ENCODE measurements at places on chromosomes 5 and 9.

GRCh38 chr9:124349675-124350493 is 65.4 kb downstream of the PSMB7 start:
- DNase-seq: no peak

GRCh38 chr5:156914371-156914737 is 48.7 kb downstream of the TIMD4 start:
- DNase-seq: no peak

GRCh38 chr9:137502008-137502911 is 43.1 kb upstream of the NSMF start:
- no peak for DNase-seq

DNA sequence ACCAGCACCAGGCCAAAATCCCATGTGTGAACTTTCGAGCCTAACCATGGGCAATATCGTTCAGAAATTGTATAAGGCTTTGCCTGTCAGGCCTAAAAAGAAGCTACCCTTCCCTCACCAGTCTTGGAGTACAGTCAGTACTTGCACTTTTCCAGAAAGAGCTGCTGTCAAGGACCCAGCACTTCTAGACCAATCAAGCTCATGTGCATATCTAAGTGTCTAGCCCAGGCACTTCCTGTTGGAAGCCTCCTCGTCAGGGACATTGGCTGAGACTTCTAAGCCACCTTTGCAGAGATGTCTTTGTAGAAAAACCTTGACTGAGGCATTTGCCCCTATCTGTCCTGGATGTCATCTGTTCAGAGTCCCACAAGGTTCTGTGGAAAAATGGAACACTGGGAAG is 1930.5 kb downstream of the EFNA5 start:
- no peak for DNase-seq

DNA sequence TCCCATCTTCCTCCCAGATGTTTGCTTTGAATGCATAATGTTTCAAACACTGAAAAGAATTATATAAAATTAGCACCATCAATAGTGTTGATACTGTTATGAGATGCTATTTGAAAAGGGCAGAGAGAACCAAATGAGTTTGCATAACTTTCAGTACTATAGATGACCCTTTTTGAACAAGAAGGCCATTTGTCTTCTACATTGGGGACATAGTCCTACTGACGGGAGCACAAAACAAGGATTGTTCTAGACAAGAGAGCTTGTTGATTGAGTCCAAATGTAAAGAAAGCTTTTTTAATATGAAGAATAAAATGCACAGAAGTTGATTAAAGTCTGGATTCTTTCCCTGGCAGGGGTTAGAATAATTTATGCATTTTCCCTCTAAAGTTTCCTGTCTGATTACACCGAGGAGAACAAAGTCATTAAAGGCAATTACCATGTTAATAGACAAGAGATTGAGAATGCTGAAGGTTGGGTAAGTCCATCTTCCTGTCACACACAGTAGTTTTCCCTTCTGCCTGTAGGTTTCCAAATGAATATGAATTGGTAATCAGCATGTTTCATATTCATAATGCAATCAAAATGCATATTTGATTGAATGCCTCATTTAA is 32.8 kb upstream of the ADCY2 start:
- DNase-seq: no peak

GRCh38 chr5:61048534-61048933 is 103.5 kb downstream of the NDUFAF2 start:
- DNase-seq: no peak

DNA sequence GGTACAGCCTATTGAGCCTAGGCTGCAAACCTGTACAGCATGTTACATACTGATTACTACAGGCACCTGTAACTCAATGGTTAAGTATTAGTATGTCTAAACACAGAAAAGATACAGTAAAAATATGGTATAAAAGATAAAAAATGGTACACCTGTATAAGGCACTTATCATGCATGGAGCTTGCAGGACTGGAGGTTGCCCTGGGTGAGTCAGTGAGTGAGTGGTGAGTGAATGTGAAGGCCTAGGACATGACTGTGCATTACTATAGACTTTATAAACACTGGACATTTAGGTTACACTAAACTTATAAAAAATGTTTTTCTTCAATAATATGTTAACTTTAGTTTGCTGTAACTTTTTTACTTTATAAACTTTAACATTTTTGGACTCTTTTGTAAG is 171.3 kb downstream of the SLC28A3 start:
- DNase-seq: no peak

DNA sequence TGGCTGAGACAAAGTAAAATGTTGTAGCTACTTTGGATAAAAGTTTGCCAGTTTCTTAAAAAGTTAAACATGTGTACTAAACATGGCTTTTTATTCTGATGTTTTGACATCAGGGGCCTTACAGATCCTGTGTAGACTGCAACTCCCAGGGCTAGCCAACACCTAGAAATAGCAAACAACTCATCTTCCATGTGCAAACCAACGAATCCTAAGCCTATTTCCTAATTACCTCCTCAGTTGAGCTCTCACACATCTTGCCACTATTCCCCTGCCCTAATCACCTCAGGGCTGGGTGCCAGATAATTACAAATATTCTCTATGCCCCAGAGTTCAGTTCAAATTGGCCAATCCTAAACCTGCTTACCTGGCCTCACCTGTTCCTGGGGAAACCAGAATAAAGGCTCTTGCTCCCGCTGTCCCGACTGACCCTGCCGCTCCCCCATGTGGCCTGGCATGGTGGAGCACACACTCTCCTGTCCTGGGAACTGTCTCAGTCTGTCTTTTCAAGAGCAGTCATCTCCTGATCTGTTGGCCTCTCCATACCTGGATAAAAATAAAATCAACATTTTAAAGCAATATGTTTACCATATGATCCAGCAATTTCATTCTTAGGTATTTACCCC is 37.1 kb upstream of the FAM169A start:
- DNase-seq: no peak

GRCh38 chr9:22031655-22032411 is 22.7 kb upstream of the CDKN2B start:
- peak; percentile 34 for DNase-seq

GRCh38 chr9:107612136-107612535 is 122.6 kb upstream of the KLF4 start:
- DNase-seq: peak; percentile 93

- no peak for DNase-seq
These were observed 5.4 kb downstream of the SLC6A19 start for GRCh38 chr5:1206521-1207412.

GRCh38 chr5:38462976-38463633 is 93.3 kb downstream of the LIFR start:
- no peak for DNase-seq

GRCh38 chr9:93968451-93969327 is 13.5 kb upstream of the BARX1 start:
- DNase-seq: no peak

DNA sequence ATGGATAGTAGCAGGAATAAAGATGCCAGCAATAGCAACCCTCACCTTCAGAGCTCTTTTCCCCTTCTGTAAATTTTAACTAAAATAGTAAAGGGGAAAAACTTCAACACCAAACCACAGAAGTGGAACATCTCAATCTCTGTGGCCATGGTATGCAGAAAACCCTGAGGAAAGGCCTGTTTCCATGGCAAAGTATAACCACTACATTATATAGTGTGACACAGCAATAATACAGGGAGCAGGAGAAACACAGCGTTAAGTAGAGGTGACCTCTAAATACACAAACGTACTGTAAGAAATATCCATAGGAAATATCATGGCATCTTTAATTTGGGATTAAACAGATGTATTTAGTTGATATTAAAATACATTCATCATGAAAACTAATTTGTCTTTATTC is 106.4 kb downstream of the SLC24A2 start:
- DNase-seq: no peak

DNA sequence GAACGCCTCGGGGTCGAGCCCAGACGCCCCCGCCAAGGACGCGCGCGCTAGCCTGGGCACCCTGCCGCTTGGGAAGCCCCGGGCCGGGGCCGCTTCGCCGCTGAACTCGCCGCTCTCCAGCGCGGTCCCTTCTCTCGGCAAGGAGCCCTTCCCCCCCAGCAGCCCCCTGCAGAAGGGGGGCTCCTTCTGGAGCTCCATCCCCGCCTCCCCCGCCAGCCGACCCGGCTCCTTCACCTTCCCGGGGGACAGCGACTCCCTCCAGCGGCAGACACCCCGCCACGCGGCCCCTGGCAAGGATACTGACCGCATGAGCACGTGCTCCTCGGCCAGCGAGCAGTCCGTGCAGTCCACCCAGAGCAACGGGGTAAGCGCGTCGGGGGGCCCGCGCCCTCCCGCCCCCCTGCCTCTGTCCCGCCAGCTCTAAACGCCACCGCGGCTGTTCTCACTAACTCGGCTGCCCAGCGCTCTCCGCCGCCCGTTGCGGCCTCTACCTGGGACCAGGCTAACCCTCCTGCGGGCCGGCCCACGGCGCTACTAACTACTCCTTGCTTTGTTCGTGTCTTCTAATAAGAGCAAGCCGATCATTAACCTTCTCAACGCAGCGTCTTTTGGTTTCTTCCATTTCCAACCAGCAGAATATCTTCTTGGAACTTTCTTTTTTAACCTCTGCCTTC is 93.6 kb upstream of the OTULINL start:
- DNase-seq: no peak

DNA sequence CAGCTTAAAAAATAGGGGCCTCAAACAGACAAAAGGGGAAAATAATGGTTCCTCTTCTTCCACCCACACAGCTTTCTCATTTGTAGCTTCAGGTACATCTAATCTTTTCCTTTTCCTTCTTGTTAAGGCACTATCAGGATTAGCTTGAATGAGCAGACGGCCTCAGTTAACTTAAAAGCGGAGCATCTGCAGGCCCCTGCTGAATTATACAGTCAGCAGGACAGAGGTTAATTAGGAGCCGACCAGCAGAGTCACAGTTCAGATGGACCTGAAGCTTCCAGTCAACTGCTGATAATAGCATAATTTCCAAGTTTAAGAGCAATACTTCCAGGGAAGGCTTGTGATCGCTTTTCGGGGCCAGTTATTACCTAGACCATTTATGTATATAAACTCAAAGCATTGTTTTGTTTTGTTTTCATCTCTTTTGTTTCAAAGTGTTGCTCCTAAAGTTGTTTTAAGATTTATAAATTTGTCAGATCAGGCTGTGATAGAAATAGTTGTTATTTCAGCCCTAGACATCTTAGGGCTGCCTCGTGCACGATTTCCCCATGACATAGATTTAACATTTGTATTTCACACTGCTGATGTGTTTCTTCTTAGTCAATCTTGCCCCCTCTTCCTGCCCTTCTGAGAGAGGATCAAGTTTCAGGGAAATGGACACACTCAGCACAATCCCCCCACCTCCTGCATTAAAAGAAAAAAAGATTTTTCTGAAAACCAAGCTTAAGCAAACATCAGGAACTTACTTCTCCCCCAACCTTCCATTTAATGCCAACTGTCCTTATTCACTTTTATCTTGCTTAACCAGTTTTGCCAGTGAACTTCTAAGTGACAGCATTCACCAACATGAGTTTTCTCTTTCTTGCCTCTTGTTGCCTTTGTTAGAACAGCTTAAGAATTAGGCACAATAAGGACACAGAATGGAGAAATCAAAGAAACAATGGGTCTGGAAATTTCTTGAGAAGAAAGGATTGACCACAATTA is 449.8 kb downstream of the ARHGEF28 start:
- DNase-seq: no peak

DNA sequence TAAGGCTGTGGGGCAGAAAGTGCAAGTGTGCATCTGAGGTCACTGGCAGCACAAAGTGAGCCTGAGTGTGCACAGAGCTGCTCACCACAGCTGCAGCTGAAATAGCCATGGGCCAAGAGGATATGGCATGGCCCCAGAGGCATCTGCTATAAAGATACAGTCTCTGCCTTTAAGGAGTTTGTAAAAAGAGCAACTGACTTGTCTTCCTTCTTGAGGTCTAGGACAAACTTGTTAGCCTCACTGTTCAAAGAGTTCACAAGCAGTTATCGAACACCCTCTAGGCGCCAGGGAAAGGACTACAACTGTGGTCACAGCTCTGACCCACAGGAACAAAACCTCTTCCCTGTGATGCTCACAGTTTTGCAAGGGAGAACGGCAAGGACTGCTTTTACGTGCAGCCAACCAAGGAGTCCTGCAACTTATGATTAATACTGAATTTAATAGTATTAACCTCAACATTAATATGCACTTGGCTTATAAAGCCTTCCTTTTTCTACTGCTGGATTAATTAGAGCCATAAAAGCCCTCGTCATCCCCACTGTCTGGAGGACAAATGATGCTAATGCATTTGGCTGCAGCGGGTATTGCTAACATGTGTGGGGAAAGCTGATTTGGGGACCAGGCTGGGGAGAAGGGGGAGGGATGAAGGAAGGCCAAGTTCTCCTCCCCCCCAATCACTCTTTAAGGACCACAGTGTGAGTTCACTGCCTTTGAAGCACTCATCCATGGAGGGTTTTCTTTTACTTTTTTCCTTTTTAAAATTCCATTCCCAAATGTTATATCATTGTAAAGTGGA is 189.8 kb upstream of the TRIM32 start:
- no peak for DNase-seq

DNA sequence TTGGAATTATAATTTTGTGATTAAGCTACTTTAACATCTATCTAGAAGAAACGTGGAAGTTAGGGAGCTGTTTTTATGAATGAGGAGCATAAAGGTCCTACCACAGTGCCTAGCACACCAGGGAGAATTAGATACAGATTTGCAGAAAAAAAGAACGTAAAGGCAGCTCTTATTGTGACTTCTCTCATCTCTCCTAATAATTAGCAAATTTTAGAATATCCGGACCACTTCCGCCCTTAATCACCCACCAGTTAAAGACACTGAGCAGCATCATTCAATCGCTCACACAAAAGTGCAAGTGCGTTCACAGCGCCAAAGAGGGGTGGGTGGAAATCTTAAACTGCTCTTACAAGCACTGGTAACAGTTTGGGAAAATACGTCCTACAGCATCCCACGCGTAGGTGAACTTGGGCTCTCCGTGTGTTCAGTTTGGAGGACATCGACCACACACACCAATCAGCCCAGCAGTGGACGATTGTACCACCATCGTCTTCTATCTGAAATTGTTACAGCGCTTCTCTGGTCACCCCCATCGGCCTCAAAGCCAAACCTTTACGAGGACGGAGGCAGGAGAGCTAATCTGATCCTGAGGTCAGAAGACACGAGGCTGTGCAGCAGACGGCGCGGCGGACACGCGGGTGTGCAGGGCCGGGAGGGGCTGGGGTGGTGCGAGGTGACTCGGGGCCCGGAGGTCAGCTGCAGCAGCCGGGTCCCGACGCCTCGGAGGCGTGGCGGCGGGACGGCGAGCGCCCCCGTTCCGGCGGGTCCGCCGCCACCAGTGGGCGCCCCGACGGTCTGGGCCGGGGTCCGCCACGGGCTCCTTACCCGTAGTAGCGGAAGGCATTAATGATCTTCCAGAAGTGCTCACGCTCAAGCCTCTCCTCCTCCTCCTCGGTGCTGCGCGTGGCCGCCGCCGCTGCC is 646 bp downstream of the CARNMT1 start:
- DNase-seq: peak; percentile 60

DNA sequence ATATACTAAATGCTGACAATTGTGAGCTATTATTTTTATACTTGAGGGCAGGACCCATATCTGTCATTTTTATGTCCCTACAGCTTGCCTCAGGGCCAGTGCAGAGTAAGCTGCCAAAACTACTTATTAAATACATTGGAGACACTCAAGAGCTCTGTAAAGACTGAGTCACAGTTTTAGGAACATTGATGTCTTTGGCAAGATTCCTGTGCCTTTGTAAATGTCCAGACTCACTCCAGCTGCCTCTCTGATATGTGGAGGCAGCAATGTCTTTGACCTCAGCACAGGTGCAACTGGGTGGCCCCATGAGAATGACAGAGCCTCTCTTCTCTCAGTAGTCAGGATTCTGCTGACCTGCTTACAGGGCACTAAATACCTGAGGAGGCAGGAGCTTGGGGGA is 363.2 kb downstream of the OSTF1 start:
- no peak for DNase-seq

Measured in inflammatory macrophage (primary cell).